Urinary bladder (tissue), 4 donors: ENCODE measurements at places on chromosomes 1 and 21.

DNA sequence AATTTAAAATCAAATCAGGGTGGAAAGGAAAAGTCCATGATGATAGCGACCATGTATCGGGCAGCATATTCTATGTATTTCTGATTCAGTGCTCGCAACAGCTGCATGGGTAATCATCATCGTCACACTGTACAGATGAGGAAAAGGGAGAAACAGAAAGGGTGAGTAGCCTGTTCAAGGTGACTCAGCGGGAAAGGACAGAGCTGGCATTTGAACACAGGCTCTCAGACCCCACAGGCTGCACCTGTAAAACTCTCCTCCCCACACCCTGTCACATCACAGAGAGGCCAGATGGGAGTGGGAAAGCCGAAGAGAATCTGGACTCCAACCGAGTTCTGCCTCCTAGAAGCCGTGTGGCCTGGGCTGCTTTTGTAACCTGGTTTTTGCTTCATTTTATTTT is 14.0 kb downstream of the RUNX1 start:
- DNase-seq, result no peak

DNA sequence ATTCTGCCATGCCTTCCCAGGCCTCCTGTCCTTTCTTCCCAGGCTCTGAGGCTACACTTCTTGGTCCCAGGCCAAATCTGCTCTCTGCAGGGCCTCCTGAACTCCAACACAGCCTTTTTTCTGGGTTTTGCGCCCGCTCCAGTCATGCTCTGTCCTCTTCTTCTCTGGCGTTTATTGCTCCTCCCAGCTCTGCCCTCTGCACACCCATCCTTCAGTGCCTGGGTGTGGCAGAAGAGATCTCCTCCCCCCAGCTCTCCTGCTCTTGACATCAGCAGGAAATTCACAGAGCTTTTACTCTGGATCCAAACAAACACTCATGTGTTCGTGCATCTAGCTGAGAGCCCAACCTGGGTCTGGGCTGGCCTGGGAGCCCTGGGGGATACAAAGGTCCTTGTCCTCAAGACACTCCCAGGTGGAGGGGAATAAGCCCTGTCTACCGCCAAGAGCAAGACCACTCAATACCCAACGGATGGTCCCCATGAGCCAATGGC is 22.9 kb upstream of the EPS8L3 start:
- no peak for DNase-seq

GRCh38 chr1:92970990-92971689 is 9.9 kb upstream of the DIPK1A start:
- no peak for DNase-seq

DNA sequence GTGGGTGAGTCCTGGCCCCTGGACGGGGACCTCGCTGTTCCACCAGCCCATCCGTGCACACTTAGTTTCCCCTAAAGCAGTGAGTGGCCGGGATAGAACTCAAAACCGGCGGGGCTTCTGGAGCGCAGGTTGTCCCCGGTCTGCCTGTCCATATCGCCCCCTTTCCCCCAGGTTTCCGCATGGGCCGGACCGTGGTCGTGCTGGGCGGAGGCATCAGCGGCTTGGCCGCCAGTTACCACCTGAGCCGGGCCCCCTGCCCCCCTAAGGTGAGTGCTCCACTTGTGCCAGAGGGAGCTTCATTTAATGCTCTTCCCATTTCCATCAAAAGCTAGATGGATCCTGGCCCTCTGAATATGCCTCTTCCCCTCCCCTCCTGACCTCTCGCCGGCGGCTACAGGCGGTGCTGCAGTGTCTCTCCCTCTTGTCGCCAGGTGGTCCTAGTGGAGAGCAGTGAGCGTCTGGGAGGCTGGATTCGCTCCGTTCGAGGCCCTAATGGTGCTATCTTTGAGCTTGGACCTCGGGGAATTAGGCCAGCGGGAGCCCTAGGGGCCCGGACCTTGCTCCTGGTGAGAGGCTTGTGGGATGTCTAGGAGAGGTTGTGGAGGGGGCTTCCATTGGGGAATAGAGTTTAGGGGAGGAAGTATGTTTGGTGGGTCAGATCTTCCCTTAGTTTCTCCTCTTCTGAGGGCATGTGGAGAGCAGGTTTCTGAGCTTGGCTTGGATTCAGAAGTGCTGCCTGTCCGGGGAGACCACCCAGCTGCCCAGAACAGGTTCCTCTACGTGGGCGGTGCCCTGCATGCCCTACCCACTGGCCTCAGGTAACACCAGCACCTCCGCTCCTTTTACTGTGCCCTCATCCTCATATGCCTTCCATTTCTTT is 683 bp downstream of the PPOX start:
- DNase-seq, result no peak

DNA sequence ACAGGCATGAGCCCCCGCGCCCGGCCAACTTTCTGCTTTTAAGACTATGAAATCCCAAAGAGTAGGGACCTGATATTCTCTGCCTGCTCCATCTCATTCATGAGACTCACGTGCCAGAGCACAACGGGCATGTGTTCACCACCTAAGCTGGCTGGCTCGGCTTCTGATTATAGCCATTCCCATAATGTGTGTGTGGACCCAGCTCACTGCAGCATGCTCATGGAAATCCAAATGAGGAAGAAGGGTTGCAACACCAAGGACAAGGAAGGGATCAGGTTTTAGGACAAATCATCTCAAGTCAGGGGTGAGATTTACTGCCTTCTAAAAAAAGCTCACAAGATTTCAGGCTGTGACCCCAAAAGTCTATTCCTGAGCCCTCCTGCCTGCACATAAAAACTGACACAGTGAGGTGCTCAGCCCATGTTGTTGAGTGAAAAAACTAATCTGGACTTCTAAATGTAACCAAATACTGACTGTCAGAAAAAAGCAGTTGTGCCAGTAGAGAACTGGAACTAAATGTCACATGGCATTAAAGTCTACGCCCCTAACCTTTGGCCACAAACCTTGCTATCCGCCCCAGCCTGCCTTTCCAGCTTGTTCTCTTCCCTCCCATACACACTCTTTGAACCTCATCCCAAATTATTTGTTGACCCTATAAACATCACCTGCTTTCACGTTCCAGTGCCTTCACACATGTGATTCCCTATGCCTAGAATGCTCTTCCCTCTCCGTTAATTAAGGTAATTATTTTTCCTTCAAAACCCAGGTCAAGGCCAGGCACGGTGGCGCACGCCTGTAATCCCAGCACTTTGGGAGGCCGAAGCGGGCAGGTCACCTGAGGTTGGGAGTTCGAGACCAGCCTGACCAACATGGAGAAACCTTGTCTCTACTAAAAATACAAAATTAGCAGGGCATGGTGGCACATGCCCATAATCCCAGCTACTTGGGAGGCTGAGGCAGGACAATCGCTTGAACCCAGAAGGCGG is 9.1 kb upstream of the COA7 start:
- no peak for DNase-seq

DNA sequence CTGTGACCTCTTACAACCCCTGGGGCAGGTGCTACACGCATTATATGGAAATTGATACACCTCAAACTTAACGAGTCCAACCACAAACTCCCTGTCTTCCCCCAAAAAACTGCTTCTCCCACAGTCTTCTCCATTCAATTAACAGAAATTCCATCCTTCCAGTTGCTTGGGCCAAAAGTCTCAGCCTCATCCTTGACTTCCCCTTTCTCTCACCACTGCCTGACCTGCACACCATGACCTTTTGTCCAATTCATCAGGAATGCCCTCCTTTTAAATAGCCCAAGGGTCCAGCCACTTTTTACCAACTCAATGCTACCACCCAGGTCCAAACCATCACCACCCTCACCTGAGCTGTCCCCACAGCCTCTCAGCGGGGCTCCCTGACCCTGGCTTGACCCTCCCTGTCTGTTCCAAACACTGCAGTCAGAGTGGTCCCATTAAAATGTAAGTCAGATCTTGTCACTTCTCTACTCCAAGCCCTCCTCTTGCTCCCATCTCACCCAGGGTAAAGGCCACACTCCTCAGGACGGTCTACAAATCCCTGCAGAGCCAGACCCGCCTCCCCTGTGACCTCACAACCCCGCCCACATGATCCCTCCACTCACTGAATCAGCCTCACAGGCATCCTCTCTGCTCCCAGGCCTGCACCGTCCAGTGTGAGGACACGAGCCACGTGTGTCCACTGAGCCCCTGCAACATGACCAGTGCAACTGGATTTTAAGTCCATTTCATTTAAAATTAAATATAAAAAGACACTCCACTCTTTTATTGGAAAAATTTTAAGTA is 18.5 kb downstream of the KCNN3 start:
- DNase-seq, result no peak

GRCh38 chr1:59520194-59520593 is 223.3 kb downstream of the FGGY start:
- DNase-seq, result no peak

- no peak for DNase-seq
These were observed 183.0 kb downstream of the SDCCAG8 start for GRCh38 chr1:243438815-243439214.

DNA sequence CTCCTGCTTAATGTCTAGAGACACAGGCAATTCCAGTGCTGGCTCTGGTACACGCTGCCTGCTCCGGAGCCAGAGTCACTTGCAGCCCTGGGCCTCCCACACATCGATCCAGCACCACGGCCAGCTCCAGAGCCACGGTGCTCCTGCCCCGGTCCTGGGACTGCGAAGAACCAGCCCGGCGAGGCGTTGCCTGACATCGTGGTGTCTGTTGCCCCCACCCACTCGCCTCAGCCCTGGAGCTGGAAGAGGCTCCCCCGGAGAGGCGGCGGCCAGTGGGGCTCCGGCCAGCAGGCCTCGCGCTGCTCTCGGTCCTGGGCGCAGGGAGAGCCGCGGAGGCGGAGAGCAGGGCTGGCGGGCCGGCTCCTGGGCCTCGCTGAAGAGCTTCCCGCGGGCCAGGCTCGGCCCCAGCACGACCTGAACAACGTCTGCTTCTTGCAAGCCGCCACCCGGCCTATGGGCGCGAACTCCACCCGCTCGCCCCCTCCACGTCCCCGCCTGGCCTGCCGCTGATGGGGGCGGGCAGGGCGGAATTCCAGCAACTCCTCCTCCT is 364.8 kb downstream of the CEP170 start:
- DNase-seq, result no peak
